ENCODE measurements at places on chromosomes 2 and 18.
A peak's percentile ranks its signal among the peaks of the same experiment; 100 is the strongest.

DNA sequence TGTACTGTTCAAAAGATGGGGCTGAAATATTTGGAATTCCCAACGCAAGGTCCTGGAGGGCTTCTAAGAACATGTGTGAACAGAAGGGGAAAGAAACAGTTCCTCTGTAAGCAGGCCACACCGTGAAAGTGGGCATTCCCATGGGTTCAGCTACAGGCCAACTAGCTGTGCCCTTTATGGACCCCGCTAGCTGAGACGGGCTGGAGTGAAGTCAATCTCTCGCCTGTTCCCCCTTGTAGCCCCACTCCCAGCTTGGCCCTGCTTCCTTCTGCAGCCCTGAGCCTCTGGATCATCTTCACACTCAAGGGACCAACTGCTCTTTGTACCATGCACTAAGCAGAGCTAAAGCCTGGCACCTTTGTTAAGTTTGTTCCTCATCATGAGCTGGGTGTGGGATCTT, 55.4 kb downstream of the POLR1A start:
- no peak for DNase-seq

DNA sequence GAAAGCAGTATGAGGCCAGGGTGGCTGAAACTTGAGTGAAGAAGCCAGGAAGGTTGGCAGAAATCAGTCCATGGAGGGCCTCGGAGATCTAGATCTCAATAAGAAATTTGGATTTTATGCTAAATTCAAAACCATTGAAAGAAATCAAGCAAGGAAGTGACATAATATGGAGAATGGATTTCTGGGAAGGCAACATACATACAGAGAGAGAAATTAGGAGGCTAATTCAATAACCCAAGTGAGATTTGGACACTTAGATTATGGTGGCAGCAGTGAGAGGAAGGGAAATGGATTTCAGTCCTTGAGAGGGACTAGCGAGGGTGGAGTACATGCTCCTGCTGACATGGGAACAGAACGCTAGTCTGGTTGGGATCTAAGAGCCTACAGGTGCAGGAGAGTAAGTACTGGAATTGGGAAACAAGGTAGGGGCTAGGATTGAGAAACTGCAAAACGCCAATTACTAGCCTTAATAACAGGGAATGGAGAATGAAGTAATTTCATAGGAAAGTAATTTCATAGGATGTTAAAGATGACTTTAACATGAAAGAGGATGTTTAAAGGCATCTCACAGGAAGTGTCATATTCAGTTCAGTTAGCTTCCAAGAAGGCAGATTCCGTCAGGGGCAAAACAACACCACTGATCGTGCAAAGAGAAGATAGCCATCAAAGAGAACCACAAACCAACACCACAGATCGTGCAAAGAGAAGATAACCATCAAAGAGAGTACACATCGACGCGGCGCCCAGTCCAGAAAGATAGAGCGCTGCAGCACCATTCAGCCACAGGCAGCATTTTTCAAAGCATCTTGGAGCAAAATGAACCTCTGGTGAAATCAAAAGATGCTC, 27.2 kb downstream of the CDKL4 start:
- no peak for DNase-seq

GRCh38 chr2:85760371-85760770, 6.6 kb downstream of the ATOH8 start:
- peak; percentile 70 for DNase-seq

GRCh38 chr2:54289917-54290316, 33.9 kb upstream of the TSPYL6 start:
- DNase-seq = no peak

GRCh38 chr2:61714210-61714609, 139.7 kb downstream of the FAM161A start:
- no peak for DNase-seq

DNA sequence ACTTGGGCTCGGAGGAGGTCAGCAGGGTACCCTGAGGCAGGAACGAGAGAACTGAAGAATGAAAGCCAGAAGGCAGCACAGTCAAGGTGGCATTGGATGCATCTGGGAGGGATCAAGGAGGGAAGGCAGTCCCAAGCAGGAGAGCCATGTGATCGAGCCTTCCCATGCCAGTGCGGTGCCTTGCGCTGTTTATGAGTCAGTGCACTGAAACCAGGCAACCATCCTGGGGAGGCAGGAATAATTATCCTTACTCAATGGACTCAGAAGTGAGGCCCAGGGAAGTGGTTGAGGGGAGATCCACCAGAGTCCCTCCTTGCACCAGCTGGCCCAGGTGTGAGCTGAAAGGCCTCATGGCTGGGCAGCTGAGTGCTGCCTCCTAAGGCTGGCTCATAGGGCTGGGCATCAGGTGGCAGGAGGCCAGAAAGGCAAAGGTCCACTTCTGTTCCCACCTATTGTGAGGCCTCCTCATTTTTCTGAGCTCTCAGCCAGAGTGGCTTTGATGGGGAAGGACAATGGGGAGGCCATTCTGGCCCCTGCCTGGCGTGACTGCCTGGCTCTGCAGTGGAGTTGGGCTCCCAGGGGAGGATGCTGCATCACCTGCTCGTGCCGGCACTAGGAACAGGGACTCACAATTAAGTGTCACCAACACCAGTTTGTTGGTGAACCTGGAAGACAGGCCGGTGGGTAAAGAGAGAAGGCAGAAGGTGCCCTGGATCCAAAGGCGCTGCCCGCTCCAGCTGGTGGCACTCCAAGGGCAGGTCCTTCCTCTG, 82.3 kb downstream of the TFCP2L1 start:
- DNase-seq = no peak

DNA sequence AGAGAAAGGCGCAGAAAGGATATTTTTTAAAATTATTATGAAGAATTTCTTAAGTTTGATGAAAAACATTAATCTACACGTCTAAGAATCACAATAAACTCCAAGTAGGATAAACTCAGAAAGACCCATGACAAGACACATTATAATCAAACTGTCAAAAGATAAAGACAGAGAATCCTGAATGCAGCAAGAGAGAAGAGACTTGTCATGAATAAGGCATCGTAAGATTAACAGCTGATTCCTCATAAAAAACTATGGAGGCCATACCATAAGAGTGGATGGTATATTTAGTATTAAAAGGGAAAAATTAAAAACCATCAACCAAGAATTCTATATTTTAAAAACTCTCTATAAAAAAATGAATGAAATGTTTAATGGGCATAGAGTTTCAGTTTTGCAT, 39.1 kb downstream of the SRBD1 start:
- DNase-seq = no peak

DNA sequence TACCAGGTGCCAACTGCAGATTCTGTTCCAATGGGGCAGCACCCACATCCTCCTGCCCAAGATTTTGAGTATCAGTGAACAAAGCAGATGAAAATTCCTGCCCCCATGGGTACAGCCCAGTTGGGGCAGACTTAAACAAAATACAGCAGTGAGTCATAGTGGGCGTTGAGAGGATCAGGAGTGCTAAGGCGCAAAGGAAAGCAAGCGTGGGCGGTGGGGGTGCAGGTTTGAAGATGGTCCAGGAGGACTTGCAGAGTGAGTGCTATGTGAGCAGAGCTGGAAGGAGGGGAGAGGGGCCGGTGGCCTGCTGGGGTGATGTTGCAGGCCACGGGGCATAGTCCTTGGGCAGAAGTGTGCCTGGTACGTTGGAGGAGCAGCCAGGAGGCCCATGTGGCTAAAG, 24.7 kb downstream of the STEAP3 start:
- peak; percentile 88 for DNase-seq

DNA sequence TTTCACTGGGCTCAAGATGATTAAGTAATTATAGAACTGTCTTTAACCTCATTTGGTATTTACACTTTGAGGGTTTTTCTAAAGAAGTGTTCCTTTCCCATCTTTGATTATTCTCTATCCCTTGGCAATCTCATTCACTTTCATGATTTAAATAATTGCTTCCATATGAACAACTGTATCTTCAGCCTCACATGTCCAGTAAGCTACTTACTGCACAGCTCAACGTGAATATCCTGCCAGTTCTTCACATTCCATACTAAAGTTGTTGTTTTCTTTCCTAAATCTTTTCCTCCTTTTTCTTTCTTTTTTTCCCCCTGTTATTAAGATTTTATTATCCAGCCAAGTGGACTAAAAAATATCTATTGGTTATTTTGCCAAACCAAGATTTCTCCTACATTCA, 37.7 kb downstream of the ZC3H15 start:
- DNase-seq = no peak

- DNase-seq = peak; percentile 58
Observed at GRCh38 chr2:40202798-40203400, 249.0 kb downstream of the SLC8A1 start.

DNA sequence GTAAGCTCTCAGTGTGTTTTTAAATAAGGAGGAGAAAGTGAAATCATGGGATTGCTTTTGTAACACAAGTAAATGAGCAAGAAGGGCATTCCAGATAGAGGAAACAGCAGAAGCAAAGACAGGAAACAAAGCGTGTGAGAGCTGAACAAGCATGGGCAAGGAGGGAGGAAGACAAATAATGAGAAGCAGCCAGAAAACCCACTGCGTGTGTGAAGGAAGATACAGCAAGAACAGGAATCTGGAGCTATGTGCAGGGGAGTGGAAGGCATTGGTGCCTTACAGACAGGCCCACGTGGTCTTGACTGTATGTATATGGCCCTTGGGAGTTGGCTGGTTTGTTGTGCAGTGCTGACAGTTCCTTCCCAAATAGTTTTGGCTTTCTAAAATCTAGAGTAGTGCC, 88.6 kb downstream of the AAK1 start:
- DNase-seq = no peak

DNA sequence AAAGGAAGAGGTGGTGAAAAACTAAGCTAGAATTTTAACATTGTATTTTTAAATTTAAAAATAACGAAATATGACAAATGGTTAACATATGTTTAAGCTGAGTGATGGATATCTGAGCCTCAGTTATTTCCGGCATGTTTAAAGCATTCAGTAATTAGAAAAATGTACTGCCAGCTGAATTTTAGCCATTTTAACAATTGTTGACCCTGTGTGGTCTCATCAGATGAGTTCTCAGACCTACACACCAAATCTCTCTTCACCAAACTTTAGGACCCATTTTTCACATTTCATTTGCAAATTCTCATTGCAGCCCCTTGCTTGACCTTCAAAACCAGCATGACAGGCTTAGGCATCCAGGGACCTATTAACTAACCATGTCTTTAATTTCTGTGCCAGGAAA, 91.5 kb upstream of the RGPD4 start:
- no peak for DNase-seq

DNA sequence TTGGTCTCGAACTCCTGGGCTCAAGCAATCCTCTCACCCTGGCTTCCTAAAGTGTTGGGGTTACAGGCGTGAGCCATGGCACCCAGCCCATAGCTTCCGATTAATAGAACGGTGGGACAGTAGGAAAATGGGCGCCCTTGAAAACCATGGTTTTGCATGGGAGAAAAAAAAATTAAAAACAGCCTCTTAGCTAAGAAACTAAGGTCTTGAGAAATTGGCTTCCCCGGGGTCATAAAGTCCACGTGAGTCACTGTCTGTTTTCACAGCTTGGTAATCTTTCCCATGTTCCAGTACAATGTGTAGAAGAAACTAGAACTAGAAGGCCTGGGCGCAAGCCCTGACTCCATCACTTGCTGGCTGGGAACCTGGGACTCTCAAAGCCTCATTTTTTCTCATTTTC, 20.7 kb downstream of the B3GNT2 start:
- peak; percentile 92 for DNase-seq

- DNase-seq = no peak
Observed at GRCh38 chr18:74892066-74892627, 294.5 kb downstream of the ZNF407 start.

DNA sequence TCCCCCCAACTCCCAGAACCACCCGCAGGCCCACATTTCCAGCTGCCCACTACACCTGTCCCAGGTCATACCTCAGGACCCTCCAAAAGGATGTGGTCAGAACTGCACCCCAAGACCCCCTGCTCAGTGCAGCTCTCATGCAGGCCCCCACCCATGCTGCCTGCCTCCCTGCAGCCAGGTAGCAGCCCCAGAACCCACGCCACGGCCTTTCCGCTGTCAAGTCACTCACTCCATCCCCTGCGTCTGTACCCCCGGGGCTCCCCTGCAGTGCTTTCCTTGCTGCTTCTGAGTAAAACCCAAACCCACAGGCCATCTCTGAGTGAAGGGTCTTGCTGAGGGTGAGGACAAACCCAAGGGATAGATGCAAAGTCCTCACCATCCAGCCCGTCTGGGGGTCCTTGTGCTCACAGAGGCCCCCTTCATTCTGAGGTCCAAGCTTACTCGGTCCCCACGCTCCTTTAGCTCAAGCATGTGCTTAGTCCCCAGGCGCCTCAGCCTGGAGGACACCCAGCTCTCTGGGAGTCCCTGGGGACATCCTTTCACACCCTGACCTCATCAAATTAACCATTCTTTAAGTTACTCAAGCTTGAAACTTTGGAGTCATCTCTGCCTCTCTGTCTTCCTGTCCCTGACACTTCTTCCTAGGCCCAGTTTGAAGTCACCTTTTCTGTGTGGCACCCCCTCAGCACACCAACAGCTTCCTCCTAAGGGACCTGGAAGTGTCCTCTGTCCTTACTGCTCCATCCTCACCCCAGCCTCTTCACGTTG, 130.1 kb downstream of the SMAD7 start:
- no peak for DNase-seq
